ENCODE measurements at places on chromosomes 12 and 14. TPM values are rescaled to one million over a fixed set of nuclear protein-coding genes. Genes with fewer than 3 reads are reported as not detected.

Gene ADAMTS20
- total RNA-seq: 0.66 TPM

Gene MGP
- total RNA-seq: not detected

GRCh38 chr12:117835156-117835555 lies 133.6 kb downstream of the KSR2 start:
- no peak for DNase-seq

DNA sequence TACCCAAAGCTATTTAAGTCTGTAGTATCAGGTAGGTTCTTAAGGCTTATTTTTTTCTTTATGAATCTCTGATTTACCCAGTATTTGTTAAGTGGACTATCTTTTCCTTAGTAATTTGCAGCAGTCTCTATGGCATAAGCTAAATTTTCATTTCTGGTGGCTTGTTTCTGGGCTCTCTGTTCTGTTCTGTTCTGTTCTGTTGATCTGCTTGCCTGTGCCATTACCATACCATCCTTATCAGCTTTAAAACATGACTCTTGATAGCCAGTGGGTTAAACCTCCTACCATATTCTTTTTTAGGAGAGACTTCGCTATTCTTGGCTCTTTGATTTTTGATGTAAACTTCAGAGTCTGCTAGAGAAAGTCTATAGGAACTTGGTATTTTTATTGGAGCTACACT lies 46.8 kb downstream of the PCNX1 start:
- no peak for DNase-seq

DNA sequence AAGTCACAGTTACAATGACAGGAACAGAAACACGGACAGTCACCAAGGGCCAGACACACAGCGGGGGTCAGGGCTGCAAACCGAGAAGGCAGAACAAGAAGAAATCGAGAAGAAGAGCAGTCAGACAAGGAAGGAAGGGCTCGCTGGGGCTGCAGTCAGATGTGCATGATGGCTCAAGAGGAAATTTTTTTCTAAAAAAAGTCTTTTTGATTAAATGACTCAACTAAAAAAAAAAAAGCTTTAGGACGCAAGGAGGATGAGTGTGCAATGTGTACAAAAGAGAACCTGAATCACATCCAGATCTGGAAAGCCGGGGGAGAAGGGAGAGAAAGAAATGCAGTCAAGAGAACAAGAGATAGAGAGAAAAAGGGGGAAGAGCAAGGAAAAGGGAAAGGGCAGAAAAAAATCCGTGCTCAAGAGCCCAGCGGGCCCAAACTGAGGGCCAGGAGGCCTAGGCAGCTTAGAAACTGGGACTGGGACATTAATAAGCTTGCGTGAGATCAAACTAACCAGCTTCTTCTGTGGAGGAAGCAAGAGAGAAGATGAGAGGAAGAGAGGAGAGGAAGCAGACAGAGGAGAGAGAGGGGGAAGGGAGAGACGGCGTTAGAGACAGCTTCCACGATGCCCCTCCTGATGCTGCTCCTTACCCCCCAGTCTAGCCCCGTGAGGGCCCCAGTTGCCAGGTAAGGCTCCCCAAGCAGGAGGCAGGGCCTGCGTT lies 6.7 kb downstream of the IFFO1 start:
- peak; percentile 78 for DNase-seq

GRCh38 chr14:89293314-89293916 lies 123.6 kb downstream of the FOXN3 start:
- no peak for DNase-seq

All from astrocyte (in vitro differentiated cells and primary cell).